Caco-2 (cell line): ENCODE measurements at places on chromosomes 4 and X.
A peak's percentile ranks its signal among the peaks of the same experiment; 100 is the strongest.

DNA sequence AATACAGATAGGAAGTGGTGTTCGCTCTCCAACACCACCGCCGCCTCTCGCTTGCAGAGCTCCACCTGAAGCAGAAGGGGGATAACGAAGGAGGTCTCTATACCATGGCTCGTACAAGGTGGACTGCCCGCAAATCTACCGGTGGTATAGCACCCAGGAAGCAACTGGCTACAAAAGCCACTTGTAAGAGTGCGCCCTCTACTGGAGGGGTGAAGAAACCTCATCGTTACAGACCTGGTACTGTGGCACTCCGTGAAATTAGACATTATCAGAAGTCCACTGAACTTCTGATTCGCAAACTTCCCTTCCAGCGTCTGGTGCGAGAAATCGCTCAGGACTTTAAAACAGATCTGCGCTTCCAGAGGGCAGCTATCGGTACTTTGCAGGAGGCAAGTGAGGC is 5.2 kb upstream of the BMP15 start:
- DNase-seq: no peak

GRCh38 chr4:101699441-101700124 is 90.9 kb upstream of the BANK1 start:
- DNase-seq: no peak

DNA sequence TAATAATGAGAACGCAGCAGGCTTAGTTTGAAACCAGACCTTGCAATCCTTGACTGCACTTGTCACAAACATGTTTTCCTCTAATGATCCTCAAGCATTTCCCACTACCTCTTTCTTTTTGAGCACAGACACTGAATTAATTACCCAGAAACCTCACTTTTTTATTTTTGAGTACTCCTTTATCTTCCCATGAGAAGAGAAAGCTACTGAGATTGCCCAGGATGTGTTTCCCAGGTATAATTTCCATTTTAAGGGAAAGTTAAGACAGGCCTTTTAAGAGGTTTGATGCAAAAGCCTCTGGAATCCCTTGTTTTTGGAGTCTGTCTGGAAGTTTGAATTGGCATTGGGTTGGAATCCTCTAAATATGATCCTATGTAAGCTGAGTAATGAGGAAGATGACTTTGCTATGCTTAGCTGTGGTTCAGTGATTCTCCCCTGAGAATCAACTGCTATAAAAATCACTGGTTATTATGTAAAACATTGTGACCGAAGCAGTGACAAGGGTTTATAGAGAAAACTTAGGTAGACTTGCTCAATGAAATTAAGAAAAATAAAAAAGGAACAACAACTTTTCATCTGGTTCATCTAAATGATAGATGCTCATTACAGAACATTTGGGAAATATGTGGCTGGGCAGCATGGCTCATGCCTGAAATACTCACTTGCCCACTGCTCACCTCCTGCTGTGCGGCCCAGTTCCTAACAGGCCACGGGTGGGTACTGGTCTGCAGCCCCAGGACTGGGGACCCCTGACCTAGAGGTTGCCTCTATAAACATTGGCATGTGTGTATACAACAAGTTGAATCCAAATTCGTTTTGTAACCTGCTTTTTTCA is 10.8 kb upstream of the RHOH start:
- no peak for DNase-seq

- no peak for DNase-seq
Observed at GRCh38 chr4:144634978-144635747, 10.8 kb upstream of the HHIP start.

GRCh38 chr4:92636038-92636806 is 332.5 kb downstream of the GRID2 start:
- no peak for DNase-seq

DNA sequence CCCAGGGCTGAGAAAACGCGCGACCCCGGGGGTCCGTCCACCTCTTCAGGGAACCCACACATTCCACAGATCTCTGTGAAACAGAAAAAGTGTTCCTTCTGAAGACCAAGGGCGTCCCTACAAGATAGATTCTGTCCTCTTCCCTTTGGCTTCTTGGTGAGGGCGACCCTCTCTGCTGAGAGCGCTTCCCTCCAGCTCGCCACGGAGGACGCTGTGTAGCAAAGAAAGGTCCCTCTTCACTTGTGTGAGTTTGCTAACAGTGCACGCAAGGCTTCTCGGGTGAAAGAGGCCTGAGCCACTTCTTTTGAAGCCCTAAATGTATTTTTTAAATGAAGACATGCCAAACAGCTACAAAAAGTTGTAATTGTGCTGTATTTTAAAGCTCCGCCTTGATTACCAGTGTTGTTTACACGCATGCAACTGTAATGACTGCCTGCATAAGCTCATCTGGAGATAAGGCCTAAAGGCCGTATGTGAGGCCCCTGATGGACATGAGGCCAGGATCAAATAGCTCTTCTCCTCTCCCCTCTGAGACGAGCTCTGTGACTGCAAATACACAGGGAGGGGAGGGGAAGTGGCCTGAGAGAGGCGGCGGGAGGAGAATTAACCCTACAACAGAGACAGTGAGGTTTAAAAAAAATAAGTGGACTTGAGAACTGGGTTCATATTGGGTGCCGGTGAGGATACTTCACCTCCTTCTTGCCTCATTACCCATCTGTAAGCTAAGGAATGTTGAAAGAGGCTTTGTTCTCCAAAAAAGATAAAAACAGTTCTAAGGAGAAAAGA is 95.5 kb downstream of the SOWAHB start:
- peak; percentile 38 for DNase-seq

- DNase-seq: no peak
Observed at GRCh38 chr4:48604527-48604926, 114.5 kb downstream of the ZAR1 start.

DNA sequence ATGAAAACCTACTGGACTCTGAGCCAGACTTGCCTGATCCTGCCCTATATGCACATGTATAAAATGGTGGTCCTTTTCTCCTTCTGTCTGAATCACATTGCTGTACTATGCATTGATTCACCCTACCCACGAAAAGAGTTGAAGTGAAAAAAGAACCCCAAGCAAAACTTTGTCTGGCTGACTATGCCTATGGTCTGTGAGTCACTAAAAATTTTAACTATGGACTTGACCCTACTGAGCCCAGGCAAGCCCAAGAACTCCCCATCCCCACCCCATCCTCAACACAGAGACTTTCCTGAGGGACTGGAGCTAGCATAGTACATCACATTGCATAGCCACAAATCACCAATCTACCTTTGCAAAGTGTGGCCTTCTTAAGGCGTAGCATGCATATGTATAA is 116.6 kb upstream of the TENM3 start:
- DNase-seq: no peak

DNA sequence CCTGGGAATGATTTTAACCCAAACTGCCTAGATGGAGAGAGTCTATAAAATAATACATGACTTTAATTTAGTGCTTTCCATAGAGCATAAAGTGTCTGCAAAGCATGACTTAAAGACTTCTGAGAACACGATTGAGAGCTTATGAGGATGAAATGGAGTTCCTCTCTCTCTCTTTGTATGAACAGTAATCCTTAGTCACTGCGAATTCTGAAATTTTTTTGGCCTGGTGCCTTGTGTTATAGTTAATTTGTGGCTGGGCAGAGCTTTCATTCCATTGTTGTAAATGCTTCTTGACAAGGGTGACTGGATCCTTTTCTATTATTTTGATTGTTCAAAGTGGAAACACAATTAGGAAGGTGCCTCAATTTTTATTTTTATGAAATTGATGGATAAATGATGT is 179.5 kb downstream of the CEP135 start:
- no peak for DNase-seq

GRCh38 chr4:3196670-3197359 is 52.1 kb upstream of the MSANTD1 start:
- DNase-seq: no peak

DNA sequence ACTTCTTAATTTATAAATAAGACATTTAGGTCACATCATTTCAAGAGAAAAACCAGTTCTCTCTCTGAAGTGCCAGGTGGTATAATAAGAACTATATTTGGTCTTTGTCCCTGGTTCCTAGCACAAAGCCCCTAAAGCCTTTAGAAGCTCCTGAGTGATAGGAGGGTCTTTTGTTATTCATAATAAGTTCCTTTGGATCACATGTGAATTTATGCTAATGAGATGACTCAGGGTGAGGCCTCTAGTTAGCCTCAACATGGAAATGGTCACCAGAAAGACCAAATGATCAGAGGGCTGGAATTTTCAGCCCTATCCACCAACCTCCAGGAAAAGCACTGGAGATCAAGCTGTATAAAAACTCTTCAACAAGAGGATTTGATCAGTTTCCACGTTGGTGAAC is 68.1 kb upstream of the BLTP1 start:
- DNase-seq: no peak

DNA sequence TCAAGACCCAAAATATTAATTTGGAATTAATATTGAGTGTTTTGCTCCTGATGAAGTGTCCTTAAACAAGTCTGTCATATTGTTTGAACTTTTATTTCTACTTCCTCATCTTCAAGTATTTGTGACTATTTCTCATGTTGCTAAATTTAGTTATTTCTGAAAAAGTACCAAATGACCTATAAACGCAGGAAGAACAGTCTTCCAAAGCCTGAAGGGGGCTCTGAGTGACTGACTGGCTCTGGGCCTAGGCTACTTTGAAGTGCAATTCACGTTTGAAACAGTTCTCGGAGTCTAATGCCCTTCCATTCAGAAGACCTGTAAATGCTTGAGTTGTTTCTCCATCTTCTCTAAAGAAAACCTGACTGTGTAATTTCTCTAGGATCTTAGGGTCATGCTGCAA is 26.5 kb downstream of the GALNT7 start:
- no peak for DNase-seq

GRCh38 chr4:24743206-24743605 is 52.2 kb upstream of the SOD3 start:
- DNase-seq: no peak

DNA sequence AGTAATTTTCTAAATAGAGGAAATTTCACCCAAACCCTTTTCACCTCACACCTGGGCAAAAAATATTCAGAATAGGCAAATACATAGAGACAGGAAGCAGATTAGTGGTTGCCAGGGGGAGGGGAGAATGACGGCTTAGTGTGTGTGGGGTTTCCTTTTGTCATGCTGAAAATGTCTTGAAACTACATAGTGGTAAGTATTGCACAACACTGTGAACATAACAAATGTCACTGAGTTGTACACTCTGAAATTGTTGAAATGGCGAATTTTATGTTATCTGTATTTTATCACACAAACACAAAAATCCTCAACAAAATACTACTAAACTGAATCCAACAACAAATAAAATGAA is 60.7 kb upstream of the PLAC1 start:
- DNase-seq: no peak

GRCh38 chrX:21004835-21005234 is 369.4 kb upstream of the CNKSR2 start:
- DNase-seq: no peak

- no peak for DNase-seq
Observed at GRCh38 chr4:55018978-55019377, 106.4 kb downstream of the KDR start.

- DNase-seq: no peak
Observed at GRCh38 chr4:92714640-92715039, 410.9 kb downstream of the GRID2 start.

DNA sequence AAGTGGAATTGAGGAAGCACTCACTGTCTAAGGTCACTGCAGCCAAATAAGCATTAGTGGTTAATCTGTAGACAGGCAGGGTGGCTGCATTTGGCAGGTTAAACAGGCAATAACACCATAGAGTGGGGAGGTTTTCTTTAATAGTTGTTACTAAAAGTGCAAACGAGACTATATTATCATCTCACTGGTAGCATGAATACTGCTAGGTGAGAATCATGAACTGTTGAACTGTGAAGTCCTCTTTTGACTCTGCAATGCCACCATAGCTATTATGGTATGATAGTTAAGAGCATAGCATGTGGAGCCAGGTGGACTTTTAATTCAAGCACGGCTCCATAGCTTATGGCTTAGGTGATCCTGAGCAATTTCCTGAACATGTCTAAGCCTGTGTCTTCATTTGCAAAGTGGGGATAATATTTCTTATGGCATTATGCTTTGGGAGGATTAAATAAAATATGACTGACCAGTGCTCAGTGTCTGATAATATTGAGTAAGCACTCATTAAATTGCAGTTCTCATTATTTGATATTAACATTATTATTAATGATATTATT is 235.6 kb upstream of the HHIP start:
- DNase-seq: no peak

DNA sequence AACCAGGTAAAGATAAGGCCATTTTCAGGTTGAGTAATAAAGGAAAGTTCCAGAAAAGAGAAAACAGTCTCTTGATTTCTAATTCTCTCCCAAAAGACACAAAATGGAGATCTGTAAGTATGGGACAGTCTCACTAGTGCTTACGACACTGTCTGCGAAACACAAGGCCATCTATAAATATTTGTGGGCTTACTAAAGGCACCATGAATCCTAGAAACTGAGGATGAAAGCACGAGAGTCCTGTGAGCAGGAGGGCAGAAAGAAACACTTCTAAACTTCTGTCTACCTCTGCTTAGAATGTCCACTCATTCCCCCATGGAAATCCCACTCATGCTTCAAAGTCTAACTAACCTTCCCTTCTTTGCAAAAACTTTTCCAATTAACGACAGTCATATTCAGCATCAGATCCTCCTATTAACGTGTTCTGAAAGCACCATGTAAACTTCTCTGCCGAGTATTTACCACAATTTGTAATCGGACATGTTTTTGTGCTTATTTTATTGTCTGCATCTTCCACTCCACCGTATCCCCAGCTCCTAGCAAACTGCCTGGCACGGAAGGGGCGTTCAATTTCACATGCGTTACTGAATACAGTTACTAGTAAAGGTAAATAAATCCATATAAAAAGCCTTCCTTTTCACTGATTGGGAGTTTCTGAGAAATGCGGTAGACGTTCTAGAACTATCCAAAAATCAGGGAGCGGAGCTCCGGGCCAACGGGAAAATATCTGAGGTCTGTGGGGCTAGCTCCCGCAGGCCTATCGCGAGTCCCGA is 665 bp downstream of the PSMD10 start:
- no peak for DNase-seq

DNA sequence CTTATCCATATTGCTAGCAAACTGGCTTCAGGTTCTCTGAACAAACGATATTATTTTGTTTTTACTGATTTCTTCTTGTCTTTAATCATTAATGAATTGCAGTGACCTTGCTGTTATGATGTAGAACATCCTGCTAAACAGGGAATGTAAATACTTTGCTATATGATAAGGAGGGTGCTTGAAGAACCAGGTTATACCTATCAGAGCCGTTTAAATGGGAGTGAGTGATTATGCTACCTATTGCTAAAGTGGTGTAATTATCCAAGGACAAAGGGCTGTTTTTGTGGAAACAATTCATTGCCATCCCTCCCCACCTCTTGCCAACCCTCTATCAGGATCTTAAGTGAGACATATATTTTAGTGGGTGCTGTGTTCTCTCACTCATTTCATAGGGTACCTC is 788.9 kb downstream of the RPA4 start:
- no peak for DNase-seq

- DNase-seq: no peak
Observed at GRCh38 chr4:54767376-54767775, 109.6 kb downstream of the KIT start.

- no peak for DNase-seq
Observed at GRCh38 chr4:3352941-3353594, 60.2 kb downstream of the RGS12 start.

DNA sequence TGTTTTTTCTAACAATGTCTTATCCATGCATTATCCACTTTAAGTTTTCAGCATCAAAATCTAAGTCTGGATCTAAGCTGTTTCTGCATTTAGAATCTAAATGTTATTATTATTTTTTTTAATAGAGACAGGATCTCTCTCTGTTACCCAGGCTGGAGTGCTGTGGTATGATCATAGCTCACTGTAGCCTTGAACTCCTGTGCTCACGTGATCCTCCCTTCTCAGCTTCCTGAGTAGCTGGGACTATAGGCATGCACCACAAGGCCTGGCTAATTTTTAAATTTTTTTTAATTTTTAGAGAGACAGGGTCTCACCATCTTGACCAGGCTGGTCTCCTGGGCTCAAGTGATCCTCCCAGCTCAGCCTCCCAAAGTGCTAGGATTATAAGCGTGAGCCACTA is 52.7 kb downstream of the WDR19 start:
- no peak for DNase-seq
